Right lung (tissue), 10 donors: ENCODE measurements at places on chromosomes 3 and 15.

DNA sequence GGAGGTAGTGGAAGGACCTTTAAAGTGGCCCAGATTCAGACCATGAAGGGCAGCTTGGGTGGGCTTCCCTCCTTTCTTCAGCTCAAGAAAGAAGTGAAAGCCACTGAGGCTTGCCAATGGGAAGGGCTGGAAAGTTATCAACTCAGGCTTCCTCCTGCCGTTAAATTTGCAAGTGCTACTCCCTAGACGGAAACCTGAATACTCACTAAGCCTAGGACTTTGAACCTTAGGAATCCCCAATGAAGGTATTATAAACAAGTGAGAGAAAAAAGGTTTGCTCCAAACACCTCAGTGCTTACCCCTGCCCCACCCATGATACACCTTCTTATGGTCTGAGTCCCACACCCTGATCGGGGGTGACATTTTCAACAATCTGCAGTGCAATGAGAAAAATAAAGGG, 396.4 kb downstream of the SHQ1 start:
- no peak for DNase-seq

GRCh38 chr15:81011593-81011992, 10.9 kb downstream of the TLNRD1 start:
- no peak for DNase-seq

DNA sequence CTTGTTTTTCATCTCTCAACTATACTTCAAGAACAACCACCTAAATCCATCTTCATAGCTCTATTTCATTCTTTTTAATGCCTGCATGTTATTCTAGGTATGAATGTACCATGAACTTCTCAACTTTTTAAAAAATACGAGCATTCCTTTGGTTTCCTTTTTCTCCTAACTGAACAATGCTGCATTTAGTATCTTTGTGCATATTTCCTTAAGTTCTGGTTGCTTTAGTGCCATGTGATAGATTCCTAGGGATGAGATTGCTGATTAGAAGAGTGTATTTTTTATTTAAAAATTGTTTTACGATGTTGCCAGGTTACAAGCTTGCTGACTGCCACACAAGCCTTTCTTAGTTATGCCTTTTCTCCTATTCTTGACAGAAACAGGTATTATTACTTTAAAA, 34.7 kb downstream of the PEX5L start:
- no peak for DNase-seq

DNA sequence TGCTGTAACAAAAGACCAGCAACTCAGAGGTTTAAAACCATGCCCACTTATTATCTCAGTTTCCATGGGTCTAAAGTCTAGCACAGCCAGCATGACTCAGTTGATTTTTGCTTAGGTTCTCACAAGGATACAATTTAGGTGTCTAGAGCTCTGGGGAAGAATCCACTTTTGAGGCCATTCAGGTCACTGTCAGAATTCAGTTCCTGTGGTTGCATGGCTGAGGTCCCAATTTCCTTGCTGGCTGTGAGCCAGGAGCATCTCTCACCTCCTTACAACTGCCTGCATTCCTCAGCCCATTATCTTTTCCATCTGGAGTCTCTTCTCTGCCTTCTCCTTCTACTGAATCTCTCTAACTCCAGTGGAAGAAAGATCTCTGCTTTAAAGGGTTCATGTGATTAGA, 240.5 kb upstream of the CFAP20DC start:
- no peak for DNase-seq

DNA sequence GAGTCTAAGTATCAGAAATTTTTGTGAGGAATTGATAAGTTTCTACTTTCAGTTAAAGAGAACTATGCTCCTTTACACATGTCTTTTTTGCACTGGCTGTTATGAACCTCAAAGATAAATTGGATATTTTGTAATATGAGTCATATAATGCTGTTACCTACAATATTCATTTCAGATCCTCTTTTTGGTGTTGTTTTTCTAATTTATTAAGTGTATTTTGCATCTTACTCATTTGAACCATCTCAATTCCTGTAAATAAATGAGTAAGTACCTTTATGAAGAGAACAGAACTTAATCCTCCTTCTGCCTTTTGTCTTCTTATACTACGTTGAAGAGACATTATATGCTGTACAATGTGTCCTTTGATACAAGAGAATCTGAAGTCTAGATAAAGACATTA, 74.4 kb downstream of the ZIC1 start:
- DNase-seq = no peak

DNA sequence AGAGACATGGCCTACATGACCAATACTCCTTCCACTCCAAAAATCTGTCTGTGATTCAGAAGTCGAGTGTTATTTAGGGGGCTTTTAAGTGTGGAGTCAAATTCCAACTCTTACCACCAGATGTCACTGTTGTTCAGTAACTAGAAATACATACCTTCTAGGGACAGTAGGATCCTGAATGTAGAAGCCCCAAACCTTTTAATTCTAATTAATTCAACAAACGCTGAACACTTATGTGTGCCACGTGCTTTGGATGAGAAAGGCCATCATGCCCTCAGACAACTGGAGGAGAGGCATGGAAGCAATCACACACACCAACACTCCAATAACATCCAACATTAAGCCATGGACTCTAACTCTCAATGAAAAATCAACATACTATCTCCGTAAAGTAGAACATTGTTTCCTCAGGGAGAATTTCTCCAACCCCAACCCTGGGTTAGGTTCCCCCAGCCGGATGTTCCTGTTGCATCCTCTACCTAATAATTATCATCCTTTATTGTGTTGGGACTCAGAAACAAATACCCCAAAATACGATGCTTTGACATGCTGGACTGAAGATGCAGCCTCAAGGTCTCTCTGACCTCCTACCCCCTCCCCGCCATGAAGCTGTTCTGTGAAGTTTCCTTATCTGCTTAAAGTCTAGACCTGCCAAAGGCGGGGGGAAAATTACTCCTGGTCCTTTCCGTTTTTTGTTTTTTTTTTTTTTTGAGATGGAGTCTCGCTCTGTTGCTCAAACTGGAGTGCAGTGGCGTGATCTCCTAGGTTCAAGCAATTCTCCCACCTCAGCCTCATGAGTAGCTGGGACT, 8.0 kb upstream of the CCDC13 start:
- DNase-seq = peak; percentile 51

GRCh38 chr3:56938530-56938929, 121.9 kb upstream of the SPATA12 start:
- no peak for DNase-seq

- no peak for DNase-seq
These were observed 12.5 kb upstream of the TCAIM start for GRCh38 chr3:44326019-44326418.

- DNase-seq = no peak
These were observed 40.9 kb downstream of the APH1B start for GRCh38 chr15:63318344-63318743.

DNA sequence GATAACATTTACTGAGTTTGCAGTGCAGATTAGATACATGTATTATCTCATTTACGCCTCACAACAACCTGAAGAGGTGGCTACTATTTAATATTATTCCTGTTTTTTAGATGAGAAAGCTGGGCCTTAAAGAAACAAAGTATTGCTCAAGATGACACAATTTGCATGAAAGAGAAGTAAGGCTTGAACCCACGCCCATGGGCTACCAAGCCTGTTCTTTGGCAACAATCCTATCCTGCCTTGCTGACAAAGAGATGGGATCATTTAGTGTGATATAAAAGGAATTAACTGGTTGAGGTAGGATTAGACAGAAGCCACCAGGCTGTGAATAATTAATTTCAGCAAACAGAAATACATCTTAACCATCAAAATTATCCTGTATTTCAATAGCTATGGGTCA, 9.2 kb upstream of the LDHAL6B start:
- DNase-seq = no peak
